ENCODE measurements at places on chromosomes 11 and 22.

DNA sequence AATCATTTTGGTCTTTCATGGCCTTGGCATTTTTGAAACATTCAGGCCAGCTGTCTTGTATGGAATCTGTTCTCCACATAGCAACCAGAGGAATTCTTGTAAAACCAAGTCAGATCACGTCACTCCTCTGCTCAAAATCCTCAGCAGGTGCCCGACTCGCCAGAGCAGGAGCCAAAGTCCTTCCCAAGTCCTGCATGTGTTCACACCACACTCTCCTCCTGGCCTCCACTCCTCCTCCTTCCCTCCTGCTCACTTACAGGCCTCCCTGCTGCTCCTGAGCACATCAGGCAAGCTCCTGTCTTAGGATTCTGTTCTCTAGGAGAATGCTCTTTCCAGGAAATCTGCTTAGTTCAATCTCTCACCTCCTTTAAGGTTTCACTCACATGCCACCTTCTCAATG is 6.9 kb upstream of the PSMC3 start:
- DNase-seq = no peak

- DNase-seq = no peak
Observed at GRCh38 chr11:35241083-35241482, 102.1 kb downstream of the CD44 start.

DNA sequence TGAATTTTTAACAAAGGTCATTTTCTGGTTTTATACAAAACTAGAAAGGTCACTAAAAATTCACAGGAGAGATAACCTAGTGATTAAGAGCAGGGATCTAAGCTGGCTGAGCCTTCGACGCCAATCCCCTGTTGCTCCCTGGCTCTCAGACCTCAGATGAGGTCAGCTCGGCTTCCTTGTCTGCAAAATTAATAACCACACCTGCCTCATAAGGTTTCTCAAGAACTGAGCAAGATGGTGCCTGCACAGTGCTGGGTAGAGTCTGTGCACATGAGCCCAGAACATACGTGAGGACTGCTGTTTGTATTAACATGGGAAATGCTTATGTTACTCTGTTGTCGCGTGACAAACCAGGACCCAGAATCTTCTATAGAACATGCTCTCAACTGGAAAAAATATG is 24.4 kb upstream of the CD5 start:
- no peak for DNase-seq

DNA sequence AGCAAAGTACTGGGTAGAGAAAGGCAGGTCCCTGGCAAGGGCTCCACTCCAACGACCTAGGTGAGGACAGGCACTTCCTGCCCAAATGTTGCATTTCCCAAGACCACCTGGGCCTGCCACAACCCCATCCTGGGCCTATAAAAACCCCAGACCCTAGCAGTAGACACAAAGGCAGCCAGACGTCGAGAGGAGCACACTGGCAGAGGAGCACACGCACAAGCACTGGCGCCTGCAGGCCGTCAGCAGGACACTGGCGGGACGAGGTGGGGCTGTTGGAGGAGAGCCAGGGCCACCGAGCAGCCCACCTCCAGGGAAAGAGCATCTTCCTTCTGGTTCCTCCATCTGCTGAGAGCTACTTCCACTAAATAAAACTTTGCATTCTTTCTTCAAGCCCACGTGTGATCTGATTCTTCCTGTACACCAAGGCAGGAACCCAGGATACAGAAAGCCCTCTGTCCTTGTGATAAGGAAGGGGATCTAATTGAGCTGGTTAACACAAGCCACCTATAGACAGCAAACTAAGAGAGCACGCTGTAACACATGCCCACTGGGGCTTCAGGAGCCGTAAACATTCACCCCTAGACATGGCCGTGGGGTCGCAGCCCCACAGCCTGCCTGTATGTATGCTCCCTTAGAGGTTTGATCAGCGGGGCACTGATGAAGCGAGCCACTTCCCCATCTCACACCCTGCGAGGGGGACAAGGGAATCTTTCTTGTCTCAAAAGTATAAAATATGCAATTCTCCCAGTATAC is 89.7 kb upstream of the MTMR2 start:
- no peak for DNase-seq

- no peak for DNase-seq
Observed at GRCh38 chr11:2251138-2251537, 19.2 kb downstream of the ASCL2 start.

Data from left lobe of liver (tissue), 2 donors.